PC-9 (cell line): ENCODE measurements at places on chromosomes 2 and 18. TPM values are rescaled to one million over a fixed set of nuclear protein-coding genes. Genes with fewer than 3 reads are reported as not detected.

Gene NTSR2
- not detected in 2 replicates for total RNA-seq

Gene PECR
- total RNA-seq = 10.8 and 16.0 TPM in 2 replicates

Gene TMEM200C
- total RNA-seq = not detected in 2 replicates

Gene MARCHF4
- total RNA-seq = 7.7 and 14.5 TPM in 2 replicates

Gene SANBR
- 12.6 and 13.8 TPM in 2 replicates for total RNA-seq

Gene ITGB6
- 24.3 and 30.6 TPM in 2 replicates for total RNA-seq

Gene UBE2E3
- 139 and 180 TPM in 2 replicates for total RNA-seq

Gene MROH2A
- 1.4 and 2.9 TPM in 2 replicates for total RNA-seq

Gene MSGN1
- total RNA-seq = not detected in 2 replicates

Gene CTIF
- 17.0 and 26.2 TPM in 2 replicates for total RNA-seq

Gene SEPTIN10
- total RNA-seq = 112 and 119 TPM in 2 replicates

Gene ALPP
- 47.5 and 57.8 TPM in 2 replicates for total RNA-seq

Gene UCN
- total RNA-seq = 2.8 and 4.6 TPM in 2 replicates

Gene EFR3B
- total RNA-seq = 0.20 TPM in 1 of 2 replicates, not detected in the other

Gene REG3A
- not detected in 2 replicates for total RNA-seq

Gene C18orf32
- total RNA-seq = 11.3 and 19.2 TPM in 2 replicates

Gene EGR4
- not detected in 2 replicates for total RNA-seq

Gene SULT1C2
- total RNA-seq = 2.1 and 3.0 TPM in 2 replicates

Gene GNAL
- 0.98 and 3.3 TPM in 2 replicates for total RNA-seq

Gene HRH4
- total RNA-seq = 0.18 TPM in 1 of 2 replicates, not detected in the other

Gene SLC11A1
- total RNA-seq = 0.35 and 0.44 TPM in 2 replicates

Gene C2orf78
- not detected in 2 replicates for total RNA-seq

Gene ZNF385B
- 2.8 and 4.1 TPM in 2 replicates for total RNA-seq

Gene ADRA2B
- total RNA-seq = 0.26 and 0.55 TPM in 2 replicates

Gene DSG3
- total RNA-seq = 0.10 and 0.13 TPM in 2 replicates

Gene SPHKAP
- total RNA-seq = not detected in 2 replicates

Gene CAMKMT
- total RNA-seq = 11.7 and 17.9 TPM in 2 replicates

Gene SCN7A
- total RNA-seq = not detected in 2 replicates

Gene SLC5A7
- total RNA-seq = not detected in 2 replicates

Gene ABCG5
- total RNA-seq = not detected in 2 replicates

Gene ANKRD30B
- total RNA-seq = not detected in 2 replicates

Gene NAT8
- total RNA-seq = not detected in 2 replicates

Gene RPRM
- 2.1 and 2.9 TPM in 2 replicates for total RNA-seq

Gene ATP6V1B1
- 7.8 and 13.9 TPM in 2 replicates for total RNA-seq

Gene ATP9B
- total RNA-seq = 8.6 and 13.0 TPM in 2 replicates

Gene RGPD3
- total RNA-seq = 0.09 TPM in 1 of 2 replicates, not detected in the other

Gene PAX3
- not detected in 2 replicates for total RNA-seq

Gene MC4R
- total RNA-seq = not detected in 2 replicates

Gene FIGN
- 3.1 and 7.4 TPM in 2 replicates for total RNA-seq

Gene CD207
- not detected in 2 replicates for total RNA-seq

Gene NMS
- not detected in 2 replicates for total RNA-seq

Gene LRP2
- total RNA-seq = not detected in 2 replicates

Gene FOXD4L1
- 0.28 and 0.43 TPM in 2 replicates for total RNA-seq
